Esophagus muscularis mucosa (tissue), 4 donors: ENCODE measurements at places on chromosomes 1 and 21. TPM values are rescaled to one million over a fixed set of nuclear protein-coding genes. Genes with fewer than 3 reads are reported as not detected.

GRCh38 chr1:181538836-181539235 is 55.5 kb downstream of the CACNA1E start:
- DNase-seq: no peak

GRCh38 chr1:169896013-169896412 is 2.3 kb upstream of the SCYL3 start:
- no peak for DNase-seq

Gene SH2D5
- total RNA-seq: 2.8 TPM

DNA sequence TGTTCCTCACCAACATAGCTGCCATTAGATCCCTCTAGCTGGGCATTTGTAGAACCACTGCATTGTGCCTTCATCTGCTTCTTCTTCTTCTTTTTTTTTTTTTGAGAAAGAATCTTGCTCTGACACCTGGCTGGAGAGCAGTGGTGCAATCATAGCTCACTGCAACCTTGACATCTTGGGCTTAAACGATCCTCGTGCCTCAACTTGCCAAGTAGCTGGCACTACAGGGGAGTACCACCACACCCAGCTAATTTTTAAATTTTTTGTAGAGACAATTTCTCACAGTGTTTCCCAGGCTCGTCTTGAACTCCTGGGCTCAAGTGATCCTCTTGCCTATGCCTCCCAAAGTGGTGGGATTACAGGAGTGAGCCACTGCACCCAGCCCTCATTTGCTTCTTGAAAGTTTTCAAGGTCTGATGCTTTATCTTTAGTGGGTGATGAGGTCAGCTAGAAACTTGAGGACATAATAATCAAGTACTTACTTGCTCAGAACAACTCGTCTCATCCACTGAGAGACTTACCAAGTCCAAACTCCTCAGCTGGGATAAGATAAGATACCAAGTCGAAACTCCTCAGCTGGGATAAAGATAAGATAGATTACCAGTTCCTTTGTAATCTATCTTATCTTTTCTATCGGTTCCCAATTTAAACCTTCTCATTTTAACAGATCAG is 71.5 kb downstream of the MACF1 start:
- no peak for DNase-seq

- DNase-seq: no peak
Observed at GRCh38 chr1:21654209-21654608, 14.9 kb downstream of the RAP1GAP start.

- DNase-seq: no peak
Observed at GRCh38 chr1:94922761-94923331, 4.1 kb downstream of the CNN3 start.

DNA sequence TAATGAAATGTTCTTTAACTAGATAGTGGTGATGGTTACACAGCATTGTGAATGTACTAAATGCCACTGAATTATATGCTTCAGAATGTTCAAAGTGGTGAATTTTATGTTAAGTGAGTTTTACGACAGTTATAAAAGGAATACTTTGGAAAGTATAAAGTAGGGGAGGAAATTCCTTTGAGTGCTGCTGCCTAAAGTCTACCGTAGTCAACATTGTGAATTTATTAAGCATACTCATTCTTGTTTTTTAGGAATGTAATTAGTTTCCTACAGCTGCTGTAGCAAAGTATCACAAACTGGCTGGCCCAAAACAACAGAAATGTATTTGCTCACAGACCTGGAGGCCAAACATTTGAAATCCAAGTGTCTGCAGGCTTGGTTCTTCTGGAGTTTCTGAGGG is 73.0 kb downstream of the SWT1 start:
- DNase-seq: no peak

GRCh38 chr1:24536391-24536840 is 19.5 kb upstream of the NCMAP start:
- DNase-seq: no peak

- DNase-seq: no peak
Observed at GRCh38 chr1:186655876-186656275, 24.3 kb downstream of the PTGS2 start.

DNA sequence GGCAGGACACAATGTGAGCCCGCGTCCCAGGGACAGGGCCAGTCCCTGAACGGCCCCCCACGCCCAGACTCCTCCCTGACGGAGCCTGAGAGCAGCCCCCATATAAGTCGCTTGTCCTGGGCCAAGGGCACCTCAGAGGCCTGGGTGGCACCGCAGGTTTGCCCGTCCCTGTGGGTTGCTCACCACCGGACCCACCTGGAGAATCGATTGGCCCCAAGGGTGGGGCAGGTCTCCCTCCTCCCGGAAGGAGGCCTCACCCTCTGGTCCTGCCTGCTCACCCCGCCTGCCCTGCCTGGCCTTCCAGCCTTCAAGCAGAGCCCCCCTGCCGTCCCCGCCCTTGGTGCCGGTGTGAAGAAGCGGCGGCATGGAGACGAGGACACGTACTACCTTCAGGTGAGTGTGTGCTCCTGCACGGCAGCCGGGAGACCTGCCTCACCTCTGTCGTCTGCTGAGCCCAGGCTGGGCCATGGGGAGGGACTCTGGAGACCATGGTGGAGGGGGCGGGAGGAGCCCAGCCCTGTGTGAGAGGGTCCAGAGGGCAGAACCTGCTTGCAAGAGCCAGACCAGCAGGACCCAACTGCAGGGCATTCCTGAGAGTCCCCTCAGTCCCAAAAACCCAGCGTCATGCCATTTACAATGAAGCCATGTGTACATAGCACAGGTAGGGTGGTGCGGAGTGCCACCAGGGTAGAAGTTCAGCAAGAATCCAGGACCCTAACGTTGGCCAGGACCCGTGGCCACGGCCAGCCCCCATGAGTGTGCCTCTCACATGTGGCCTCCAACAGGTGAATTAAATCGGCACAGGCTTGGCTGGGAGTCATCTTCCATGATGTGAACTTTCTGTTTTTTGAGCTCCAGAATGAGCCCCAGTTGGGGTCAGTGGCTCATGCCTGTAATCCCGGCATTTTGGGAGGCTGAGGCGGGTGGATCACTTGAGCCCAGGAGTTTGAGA is 24.1 kb upstream of the CCDC27 start:
- no peak for DNase-seq

Gene TBX19
- 1.3 TPM for total RNA-seq

- no peak for DNase-seq
Observed at GRCh38 chr1:201357211-201357610, 20.3 kb downstream of the TNNT2 start.

DNA sequence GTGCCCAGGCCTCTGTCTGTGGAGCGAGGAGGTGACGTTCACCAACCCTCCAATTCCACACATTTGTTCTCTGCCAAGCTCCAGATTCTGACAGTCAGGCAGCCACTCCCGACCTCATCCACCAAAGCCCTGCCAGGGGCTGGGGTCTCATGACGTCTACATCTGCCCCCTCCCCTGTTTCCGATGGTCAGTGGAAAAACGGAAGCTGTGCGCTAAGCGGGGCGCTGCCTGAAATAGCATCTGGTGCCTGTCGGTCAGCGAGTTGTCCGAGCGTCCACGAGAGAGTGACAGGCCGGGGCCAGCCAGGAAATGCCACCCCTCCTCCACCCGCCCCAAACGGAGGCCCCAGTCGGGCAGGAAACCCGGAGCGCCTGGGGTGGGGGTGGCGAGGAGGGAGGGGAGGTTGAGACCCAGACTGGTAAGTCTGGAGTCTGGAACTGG is 3.2 kb upstream of the TAL1 start:
- DNase-seq: no peak

Gene IQGAP3
- not detected for total RNA-seq

GRCh38 chr1:41812051-41812450 is 106.7 kb downstream of the HIVEP3 start:
- DNase-seq: no peak

- DNase-seq: no peak
Observed at GRCh38 chr1:61080413-61081143, 1.8 kb upstream of the NFIA start.

DNA sequence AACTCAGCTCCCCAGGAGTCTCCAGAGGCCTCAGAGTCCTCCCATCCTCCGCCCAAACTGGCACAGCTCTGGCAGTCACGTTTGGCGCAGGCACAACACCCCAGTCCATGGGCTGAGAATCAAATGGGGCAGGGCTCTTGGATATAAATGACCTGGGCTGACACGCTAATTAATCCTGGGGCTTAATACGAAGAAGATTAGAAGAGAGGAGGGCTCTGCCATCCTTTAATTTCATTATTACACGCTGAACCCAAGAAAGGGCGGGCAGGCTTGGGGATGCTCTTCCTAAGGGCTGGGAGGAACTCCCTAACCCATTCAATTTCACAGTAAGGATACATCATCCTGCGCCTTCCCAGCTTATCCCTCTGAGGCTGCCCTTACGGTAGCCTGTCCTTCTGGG is 2.4 kb downstream of the GRIK3 start:
- no peak for DNase-seq

DNA sequence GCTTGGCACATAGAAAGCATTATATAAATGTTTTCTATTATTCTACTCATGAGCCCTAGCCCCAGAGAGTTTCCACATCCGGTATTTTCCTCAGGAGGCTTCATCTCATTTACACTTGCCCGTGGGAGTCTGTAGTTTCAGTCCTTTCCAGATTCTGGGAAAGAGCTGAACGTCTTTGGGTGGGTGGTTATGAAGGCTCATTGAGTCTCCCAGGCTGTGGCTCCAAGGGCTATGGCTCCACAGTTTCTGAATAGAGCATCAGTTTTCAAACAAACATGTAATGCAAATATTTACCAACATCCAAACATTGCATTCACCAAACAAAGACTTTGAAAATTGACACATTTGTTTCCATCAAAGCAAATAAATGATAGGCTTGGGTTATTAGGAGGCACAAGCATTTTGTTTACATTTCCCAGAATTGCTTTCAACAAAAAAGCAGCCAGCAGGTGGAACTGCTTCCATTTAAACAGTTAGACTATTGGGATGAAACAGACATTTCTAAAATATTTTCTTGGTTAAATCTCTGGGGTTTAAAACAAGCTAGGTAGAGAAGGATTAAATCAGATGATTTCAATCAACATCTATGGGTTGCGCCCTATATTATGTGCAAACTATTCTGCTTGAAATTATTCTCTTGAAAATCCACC is 1.3 kb upstream of the LEMD1 start:
- no peak for DNase-seq

Gene CPLANE2
- 8.1 TPM for total RNA-seq

- no peak for DNase-seq
Observed at GRCh38 chr1:56644919-56645676, at the start of gene PRKAA2. PRKAA2 (plus strand) TSS chr1:56645314; CDS start chr1:56645388, 74 bp downstream.

GRCh38 chr1:101338714-101339430 is 102.1 kb downstream of the S1PR1 start:
- DNase-seq: peak; percentile 75

- DNase-seq: no peak
Observed at GRCh38 chr1:179099891-179100290, 18.0 kb downstream of the TOR3A start.

GRCh38 chr1:64745181-64745985 is 508 bp downstream of the RAVER2 start:
- DNase-seq: no peak

- no peak for DNase-seq
Observed at GRCh38 chr1:12326986-12327385, 97.2 kb downstream of the VPS13D start.
